ENCODE measurements at places on chromosomes 11 and 22.

- DNase-seq, result no peak
Observed at GRCh38 chr11:63915961-63916836, 765 bp downstream of the RCOR2 start.

DNA sequence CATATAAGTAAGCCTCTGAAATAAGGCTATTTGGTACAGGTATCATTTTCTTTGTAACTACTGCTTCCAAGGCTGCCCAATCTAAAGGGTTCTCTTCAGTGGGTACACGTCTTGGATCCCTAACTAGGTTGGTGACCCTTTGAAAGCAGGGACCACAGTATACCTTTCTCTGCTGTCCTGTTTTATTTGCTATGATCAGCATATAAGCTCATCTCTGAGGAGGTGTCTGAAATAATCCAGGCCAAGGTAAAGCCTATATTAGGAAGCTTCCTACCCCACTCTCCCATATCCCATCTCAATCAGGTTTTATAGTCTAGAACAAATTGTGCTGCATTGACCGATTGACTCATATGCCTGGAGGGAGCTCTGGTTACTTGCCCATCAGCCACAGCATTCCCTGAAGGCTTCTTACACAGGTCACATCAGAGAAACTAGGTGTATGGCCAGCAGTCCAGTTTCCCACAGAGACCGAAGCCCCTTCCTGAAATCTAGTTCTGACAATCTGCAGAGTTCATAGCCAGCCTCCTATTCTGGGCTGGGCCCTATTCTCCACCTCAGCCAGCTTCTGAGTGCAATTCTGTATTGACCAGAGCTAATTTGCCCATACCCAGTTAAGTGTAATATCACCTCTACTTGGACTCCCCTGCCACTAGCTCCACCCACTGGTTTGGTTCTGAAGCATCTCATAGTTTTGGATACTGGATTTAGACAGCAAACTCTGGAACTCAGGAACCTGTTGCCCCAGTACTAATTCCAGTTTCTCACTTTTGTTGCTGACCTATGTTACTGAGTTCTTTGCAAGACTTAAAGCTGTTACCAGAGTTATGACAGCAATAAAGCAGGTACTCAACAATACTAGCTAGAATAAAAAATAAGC, 62.1 kb upstream of the ARHGAP20 start:
- no peak for DNase-seq

- no peak for DNase-seq
Observed at GRCh38 chr11:69826773-69827172, 7.6 kb upstream of the FGF3 start.

GRCh38 chr11:27552341-27552740, 45.8 kb upstream of the LIN7C start:
- no peak for DNase-seq

DNA sequence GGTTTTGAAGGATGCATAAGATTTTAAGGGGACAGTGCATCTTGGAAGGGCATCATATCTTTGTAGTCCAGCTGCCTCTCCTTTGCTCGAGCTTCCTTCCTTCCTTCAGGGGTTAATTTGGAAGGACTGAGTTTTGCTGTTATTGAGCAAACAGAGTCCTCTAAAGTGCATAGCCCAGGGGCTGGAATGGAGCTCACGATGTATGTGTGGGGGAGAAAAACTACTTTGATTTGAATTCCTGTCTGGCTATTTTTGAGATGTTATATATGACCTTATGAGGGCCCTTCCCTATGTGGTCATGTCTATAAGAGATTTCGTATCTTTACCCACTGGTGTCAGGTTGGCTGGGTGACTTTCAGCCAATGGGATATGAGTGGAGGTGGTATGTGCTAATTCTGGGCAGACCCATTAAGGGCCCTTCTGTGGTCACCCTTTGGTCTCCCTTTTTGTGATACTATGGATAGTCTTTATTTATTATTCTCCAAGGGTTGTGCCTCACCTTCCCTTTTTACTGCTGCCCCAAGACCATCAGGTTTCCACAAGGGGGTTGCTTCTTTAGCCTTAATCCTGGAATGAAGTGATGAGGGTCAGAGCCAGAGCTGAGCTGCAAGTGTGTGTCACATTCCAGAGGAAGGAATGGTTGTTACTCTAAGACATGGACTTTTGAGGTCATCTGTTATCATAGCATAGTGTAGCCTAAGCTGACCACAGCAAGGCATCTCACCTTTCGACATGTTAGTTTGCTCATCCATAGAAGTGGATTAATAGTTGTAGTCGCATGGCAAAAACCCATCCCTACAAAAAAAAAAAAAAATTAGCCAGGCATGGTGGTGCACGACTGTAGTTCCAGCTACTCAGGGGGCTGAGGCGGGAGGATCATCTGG, 54.6 kb downstream of the LRRC74B start:
- DNase-seq, result no peak

- DNase-seq, result no peak
Observed at GRCh38 chr22:44632541-44633396, 69.2 kb upstream of the PRR5 start.

DNA sequence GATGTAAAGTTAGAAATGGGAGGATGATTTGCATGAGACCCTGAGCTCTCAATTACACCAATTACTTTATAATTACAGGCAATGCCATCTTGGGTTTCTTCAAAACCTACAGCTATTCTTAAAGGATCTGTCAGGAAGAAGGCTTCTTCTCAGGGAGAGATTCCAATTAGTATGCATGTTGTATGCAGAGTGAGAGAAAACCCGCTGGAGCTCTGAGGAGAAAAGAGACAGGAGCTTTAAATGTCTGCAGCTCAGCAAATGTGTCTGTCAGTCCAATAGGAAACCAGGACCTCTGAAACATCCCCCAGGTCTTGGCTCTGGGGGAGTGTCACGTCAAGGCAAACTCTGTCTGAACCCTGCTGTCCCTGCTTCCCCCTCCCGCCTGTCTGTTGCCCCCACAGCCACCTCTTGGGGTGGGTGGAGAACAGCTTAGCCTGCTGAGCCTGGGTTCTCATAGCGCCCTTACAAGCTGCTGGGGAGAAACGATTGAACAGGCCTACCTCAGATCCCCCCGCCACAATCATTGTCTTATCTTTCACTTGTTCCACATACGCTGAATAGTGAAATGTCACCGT, 140.2 kb downstream of the SPATA19 start:
- no peak for DNase-seq

GRCh38 chr11:44186321-44186930, 90.9 kb downstream of the EXT2 start:
- no peak for DNase-seq

DNA sequence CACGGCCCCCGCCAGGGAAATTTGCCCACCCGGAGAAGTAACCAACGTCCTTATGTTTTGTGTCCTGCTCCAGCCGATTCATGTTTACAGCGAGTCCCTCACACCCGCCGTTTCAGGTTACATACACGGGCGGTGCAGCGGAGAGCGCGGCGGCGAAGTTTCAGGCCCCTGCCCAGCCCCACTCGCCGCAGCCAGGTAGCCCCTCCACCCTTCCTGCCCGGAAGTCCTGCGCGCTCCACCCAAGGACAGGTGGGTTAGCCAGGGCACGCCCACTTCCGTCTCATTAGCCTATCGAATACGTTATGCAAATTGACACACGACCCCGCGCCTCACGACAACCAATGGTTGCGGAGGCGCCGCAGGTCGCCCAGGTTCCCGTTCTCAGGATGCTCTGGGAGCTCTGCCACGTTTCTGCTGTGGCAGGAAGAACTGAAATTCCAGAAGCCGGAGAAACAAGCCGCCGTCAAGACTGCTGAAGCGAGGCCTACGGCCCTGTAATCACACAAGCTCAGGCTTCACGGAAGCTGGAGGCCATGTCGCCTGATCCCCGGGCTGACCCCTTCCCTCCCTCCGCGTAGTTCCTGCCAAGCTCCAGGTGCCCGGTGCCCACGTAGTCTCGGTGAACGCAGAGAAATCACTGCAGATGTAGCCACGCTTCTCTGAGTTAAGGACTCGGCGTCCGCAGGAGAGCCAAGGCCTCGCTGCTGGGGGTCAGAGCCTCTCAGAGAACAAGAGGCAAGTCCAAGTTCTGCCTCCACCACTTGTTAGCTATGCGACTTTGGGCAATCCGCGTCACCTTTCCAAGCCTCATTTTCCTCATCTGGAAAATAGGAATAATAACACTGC, 22.4 kb upstream of the MYH9 start:
- no peak for DNase-seq

DNA sequence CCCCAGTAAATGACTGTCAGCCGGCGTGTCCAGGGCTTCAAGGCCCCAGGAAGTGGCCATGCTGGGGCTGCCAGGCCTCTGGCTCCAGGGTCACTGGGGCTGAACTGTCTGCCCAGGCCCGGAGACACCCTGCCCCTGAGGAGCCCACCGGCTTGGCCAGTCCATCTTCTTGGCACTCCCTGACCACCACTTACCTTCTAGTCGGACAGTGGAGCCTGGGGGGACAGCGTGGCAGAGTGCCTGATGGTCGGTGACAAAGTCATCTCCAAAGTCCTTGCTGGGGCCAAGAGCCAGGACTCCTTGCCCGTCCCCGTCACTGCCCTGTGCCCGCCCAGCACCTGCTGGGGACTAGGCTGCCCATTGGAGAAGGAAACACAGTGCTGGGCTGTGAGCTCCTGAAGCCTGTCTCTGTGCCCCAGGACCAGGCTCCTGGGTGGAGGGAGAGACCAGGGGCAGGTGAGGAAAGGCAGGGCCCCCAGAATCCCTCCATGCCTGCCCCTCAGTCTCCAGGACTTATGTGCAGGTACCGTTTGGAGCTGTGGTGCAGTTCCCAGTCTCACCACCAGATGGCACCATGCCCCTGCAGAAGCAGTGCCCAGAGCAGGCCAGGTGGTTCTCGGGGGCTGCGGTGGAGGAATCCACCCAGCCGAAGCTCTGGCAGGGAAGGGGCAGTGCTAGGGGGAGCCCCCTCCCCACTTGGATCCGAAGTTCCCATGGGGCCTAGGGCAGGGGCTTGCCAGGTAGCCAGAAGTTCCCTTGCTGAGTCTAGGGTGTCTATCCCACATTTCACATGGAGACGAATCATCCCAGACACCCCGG, 6.0 kb upstream of the CCDC188 start:
- DNase-seq, result peak; percentile 78

DNA sequence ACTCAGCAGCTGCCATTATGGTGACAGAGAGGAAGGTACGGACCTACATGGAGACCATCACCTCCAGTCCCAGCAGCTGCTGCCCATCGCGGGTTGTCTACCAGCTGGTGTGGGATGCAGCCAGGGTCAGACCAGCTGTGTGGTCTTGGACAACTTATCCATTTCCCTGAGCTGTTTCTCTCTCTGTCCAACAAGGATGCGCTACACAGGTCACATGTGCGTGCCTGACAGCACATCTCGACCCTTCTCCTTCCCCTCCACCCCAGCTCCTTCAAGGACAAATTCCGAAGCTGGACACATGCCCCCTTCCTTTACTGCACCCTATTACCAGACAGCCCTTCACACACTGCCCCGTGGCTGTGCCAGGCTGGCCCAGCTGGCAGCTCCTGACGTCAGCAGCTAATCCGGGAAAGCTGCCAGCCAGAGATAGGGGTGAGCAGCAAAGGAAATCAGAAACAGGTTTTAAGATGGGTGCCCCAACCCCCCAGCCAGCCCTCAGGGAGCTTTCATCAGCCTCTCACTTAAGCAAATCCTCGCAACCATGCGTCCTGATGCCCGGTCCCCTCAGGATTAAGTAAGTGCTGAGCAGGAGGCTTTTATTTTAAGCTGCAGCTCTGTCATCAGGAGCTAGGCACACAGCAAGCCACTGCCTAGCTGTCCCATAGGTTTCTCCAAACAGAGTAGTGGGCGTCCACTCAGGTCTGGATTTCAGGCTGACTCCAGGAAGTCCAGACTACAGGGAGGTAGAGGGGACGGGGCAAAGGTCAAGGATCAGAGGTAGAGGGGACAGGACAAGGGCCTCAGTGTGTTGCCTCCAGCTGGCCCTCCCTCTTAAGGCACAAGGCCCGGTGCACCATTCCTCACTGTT, 20.3 kb downstream of the TEF start:
- DNase-seq, result peak; percentile 38

DNA sequence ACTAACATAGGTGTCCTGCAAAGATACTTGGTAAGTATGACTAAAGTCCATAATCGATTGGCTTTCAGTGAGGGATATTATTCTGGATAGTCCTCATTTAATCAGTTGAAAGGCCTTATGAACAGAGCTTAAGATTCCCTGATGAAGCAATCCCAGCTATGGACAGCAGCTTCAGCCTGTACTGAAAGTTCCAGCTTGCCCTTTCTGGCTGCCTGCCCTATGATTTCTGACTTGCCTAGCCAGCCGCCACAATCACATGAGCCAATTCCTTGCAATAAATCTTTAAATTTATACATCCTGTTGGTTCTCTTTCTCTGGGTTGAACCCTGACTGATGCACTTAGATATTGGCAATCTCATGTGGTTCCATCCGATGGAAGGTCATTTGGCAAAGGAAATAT, 759.0 kb upstream of the API5 start:
- DNase-seq, result peak; percentile 21

Measured in cardiac fibroblast (primary cell).